SK-N-DZ (cell line): ENCODE measurements at places on chromosomes 16 and 17.

- DNase-seq = no peak
Observed at GRCh38 chr16:642189-643049, 791 bp downstream of the MCRIP2 start.

- DNase-seq = no peak
Observed at GRCh38 chr17:79279320-79279719, 204.7 kb downstream of the ENGASE start.

GRCh38 chr16:52229471-52229870, 317.5 kb downstream of the TOX3 start:
- DNase-seq = no peak

DNA sequence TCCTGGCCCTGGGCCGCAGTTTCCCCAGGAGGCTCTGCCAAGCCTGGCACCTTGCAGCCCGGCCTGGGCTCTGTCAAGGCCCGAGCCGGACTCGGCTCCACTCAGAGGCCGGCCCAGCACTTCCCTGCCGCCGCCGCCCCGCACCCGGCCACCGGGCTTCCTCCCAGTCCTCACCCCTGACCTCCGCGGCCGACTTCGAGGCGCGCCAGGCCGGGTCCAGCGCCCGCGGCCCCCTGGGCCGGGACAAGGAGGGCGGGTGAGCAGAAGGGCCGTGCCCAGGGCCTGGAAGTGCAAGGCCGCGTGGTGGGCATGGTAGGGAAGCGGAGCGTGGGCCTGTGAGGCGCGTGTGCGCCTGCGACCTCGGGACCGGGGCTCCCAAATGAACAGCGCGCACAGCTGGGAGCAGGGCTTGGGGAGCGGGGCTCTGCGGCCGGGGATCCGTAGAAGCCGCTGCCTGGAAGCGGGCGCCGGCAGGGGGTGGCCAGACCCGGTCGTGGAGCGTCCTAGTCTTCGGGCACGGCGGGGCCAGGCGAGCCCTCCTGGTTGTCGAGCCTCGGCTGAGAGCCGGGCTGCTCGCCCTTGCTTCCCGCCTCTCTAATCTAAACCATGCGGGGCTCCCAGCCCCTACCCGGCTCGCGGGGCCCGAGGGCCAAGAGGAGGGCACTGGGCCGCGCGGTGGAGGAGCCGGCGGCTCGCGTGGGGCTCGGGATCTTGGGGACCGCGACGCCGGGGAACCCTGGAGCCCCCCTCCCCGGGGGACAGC, 503 bp upstream of the TBX4 start:
- DNase-seq = no peak

- DNase-seq = no peak
Observed at GRCh38 chr17:46030752-46031151, 31.7 kb downstream of the STH start.

GRCh38 chr16:77637940-77638339, 84.4 kb upstream of the NUDT7 start:
- DNase-seq = no peak

DNA sequence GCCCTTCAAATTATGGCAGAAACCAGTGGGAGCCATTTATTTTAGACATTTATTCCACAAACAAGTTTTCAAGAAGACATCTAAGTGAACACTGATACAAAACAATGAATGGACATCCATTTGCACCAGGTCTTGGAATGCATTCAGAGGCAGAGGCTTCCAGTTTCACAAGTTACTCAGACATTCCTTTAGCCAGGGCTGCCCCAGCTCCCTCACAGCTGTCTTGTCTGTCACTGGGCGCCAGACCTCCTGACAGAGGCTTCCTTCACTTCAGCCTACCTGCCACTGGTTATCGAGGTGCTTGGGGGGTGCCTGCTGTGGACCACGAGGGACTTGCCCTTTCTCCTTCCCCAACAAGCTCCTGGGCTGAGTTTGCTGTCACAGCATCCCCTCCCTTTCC, 19.2 kb downstream of the AQP8 start:
- DNase-seq = no peak

GRCh38 chr17:20991276-20992037, 51.4 kb downstream of the USP22 start:
- DNase-seq = no peak

DNA sequence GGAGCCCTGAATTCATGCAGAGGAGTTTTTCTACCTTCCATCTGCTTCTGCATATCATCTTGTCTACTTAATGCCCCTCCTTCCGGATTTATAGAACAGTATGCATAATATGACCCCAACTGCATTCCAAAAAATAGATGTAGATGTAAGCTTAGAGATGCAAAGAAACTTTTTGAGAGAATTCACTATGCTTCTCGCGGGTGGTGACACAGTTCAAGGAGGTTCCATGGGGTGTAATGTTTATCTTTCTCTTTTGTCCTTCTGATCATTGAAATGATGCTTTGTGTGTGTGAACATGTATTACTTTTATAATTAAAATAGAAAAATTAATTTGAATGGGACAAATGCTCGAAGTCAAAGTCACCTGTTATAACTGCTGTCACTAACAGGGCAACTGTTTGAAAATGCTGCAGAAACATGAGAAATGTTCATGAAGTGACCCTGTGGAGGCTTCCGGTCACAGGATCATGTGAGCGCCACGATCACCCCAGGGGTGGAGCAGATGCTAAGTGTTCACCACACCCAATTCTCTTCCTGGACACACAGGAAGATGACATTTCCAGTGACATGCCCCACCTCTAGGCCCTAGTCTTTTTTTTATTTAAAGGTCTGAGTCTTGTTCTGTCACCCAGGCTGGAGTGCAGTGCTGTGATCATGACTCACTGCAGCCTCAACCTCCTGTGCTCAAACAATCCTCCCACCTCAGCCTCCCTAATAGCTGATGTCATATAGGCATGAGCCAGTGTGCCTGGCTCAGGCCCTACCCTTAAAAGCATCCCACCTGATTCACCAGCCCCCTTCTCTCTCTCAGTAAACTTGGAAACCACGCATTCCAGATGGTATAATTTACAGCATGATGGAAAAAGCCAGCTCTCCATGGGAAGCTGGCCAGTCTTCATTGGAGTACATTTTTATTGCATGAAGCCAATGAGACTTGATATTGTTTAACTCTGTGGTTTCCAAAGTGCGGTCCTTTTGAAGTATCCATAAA, 21.0 kb upstream of the AGRP start:
- DNase-seq = no peak

DNA sequence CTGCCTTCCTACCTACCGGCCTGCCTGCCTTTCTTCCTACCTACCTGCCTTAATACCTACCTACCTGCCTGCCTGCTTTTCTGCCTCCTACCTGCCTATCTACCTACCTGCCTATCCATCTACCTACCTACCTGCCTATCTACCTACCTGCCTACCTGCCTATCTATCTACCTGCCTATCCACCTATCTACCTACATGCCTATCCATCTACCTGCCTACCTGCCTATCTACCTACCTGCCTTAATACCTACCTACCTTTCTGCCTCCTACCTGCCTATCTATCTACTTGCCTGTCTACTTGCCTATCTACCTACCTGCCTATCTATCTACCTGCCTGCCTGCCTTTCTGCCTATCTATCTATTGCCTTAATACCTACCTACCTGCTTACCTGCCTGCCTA, 383.8 kb upstream of the PSMD7 start:
- no peak for DNase-seq

GRCh38 chr17:45104907-45105624, 27.2 kb downstream of the PLCD3 start:
- no peak for DNase-seq

- peak; percentile 43 for DNase-seq
Observed at GRCh38 chr17:32627239-32627996, 140.6 kb downstream of the CDK5R1 start.

GRCh38 chr16:21684199-21684598, 20.4 kb downstream of the OTOA start:
- DNase-seq = no peak
